ENCODE measurements at places on chromosomes 11 and 22. TPM values are rescaled to one million over a fixed set of nuclear protein-coding genes. Genes with fewer than 3 reads are reported as not detected.

DNA sequence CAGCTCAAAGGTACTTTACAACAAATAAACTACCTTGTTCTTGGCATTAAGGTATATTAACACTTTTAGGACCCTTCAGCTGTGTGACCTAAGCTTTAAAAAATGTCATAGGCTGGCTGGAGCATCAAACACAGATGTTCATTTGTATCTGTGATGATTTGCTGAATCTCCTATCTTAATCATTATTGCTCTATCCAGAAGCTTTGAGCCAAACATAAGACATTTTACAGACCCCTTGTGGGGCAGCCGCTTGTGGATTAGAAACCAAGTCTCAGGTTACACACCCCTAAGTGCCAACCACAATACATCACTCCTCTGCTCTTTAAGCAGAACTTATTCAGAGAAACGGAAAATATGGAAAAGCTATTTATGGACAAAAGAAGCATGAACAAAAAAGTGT, 394.2 kb upstream of the CCDC90B start:
- no peaks in the 10 kb centered on the region for H3K27me3 ChIP-seq
- H3K27ac ChIP-seq: no peak overlapping the region
- no peaks in the 10 kb centered on the region for H3K4me1 ChIP-seq
- no peaks in the 10 kb centered on the region for H3K36me3 ChIP-seq
- DNase-seq: no peak

DNA sequence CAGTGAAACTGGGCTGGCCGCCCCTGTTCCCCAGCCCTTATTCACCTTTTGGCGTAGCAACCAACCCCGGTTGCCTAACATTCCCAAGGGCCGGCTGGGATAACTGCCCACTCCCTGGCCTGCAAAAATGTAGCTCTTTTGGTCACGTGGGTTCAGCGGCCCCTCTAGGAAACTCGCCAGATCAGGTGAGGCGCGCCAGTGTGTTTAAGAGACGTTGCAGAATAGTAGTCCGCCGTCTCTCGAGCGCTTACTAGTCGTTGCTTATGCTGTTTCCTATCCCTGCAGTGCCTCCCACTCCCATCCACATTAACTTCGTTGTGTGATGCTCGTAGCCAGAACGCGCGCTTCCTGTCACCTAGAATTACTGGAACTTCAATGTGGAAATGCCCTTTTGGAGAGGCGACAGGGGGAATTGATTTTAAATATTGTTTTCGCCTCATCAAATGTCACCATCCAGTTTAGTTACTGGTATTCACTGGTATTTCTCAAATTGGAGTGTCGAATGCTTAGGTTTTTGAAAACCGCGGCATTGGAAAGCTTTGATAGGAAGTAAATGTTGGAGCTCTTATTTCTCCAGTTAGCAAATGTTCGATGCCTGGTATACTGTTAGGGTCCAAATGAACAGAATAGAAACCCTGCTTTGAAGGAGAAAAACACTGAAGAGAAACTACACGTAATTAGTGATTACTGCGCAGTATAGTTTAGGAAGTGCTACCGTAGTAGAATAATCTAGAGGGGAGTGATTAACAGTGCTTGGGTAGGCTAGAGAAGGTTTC, 823 bp downstream of the CEP57 start:
- H3K27me3 ChIP-seq: no peaks in the 10 kb centered on the region
- peak overlapping the region; percentile 66 for H3K4me3 ChIP-seq
- H3K4me1 ChIP-seq: peaks cover 21% of the 10 kb centered on the region

- H3K4me3 ChIP-seq: no peak overlapping the region
- peaks cover 15% of the 10 kb centered on the region for H3K36me3 ChIP-seq
- DNase-seq: no peak
- H3K4me1 ChIP-seq: no peaks in the 10 kb centered on the region
Observed at GRCh38 chr11:67230406-67230805, 35.9 kb upstream of the GRK2 start.

- DNase-seq: peak; percentile 42
- H3K27ac ChIP-seq: no peak overlapping the region
- peaks cover 2% of the 10 kb centered on the region for H3K27me3 ChIP-seq
- no peaks in the 10 kb centered on the region for H3K36me3 ChIP-seq
Observed at GRCh38 chr11:57639321-57640067, 10.2 kb downstream of the YPEL4 start.

GRCh38 chr22:46531581-46532175, 5.7 kb downstream of the CELSR1 start:
- no peak for DNase-seq
- peaks cover 11% of the 10 kb centered on the region for H3K27me3 ChIP-seq
- H3K4me1 ChIP-seq: peaks cover 5% of the 10 kb centered on the region
- H3K4me3 ChIP-seq: no peak overlapping the region

DNA sequence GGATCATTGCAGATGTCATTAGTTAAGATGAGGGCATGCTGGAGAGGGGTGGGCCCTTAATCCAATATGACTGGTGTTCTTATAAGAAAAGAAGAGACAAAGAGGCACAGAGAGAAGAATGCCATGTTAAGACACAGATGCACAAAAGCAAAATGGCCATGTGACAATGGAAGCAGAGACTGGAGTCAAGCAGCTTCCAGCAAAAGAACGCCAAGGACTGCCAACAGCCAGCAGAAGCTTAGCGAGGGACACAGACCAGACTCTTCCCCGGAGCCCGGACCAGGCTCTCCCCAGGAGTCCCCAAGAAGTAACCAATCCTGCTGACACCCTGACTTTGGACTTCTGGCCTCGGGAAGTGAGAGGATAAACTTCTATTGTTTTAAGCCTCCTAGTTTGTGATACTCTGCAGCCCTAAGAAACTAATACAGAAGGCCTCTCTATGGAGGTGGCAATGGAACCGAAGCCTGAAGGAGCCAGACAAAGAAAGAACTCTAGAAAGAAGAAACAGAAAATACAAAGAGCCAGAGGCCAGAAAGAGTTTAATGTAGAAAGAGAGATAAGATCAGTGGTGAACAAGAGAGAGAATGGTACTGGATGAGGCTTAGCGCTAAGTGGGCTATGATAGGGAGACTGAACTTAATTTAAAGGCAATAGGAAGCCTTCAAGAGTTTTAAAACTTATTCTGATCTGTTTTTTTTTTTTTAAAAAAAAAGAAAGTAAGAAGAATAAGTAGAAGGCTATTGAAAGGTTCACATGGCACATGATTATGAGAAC, 27.7 kb downstream of the PRCP start:
- H3K4me3 ChIP-seq: no peak overlapping the region
- DNase-seq: peak; percentile 28
- no peaks in the 10 kb centered on the region for H3K36me3 ChIP-seq
- H3K4me1 ChIP-seq: peaks cover 26% of the 10 kb centered on the region
- H3K27ac ChIP-seq: no peak overlapping the region

DNA sequence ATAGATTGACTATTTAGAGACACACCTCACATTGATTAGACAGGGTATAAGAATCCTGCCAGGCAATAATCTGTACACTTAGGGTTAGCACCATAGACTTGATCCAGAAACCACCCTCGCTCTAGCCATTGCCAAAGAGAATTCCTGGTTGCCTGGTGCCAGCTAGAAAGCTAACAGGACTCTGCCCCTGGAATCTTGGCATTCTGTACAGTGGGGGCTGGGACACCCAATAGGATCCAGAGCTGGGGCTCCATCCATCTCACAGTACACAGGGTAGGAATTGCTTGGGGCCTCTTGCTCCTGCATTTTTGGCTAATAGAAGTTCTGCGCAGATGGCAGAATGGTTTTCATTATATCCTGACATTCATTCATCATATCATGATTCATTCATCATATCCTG, 3.0 kb upstream of the APLNR start:
- DNase-seq: no peak
- no peak overlapping the region for H3K4me3 ChIP-seq
- peaks cover 31% of the 10 kb centered on the region for H3K27me3 ChIP-seq
- H3K36me3 ChIP-seq: no peaks in the 10 kb centered on the region

- H3K27me3 ChIP-seq: no peaks in the 10 kb centered on the region
- no peak overlapping the region for H3K27ac ChIP-seq
- no peaks in the 10 kb centered on the region for H3K36me3 ChIP-seq
- H3K4me1 ChIP-seq: no peaks in the 10 kb centered on the region
Observed at GRCh38 chr11:64114231-64114630, 51.7 kb downstream of the MACROD1 start.

- no peaks in the 10 kb centered on the region for H3K36me3 ChIP-seq
- H3K4me3 ChIP-seq: no peak overlapping the region
- peaks cover 18% of the 10 kb centered on the region for H3K4me1 ChIP-seq
Observed at GRCh38 chr11:58392746-58393145, 13.9 kb downstream of the OR5B3 start.

- no peak overlapping the region for H3K27ac ChIP-seq
- peaks cover 10% of the 10 kb centered on the region for H3K36me3 ChIP-seq
- H3K27me3 ChIP-seq: no peaks in the 10 kb centered on the region
- no peak overlapping the region for H3K4me3 ChIP-seq
Observed at GRCh38 chr11:107549253-107549953, 16.1 kb downstream of the ALKBH8 start.

GRCh38 chr11:45661439-45662055, 3.9 kb downstream of the CHST1 start:
- no peaks in the 10 kb centered on the region for H3K36me3 ChIP-seq
- no peak overlapping the region for H3K27ac ChIP-seq
- no peak overlapping the region for H3K4me3 ChIP-seq
- H3K27me3 ChIP-seq: peaks cover 4% of the 10 kb centered on the region

- H3K4me1 ChIP-seq: peaks cover 70% of the 10 kb centered on the region
- DNase-seq: no peak
- no peaks in the 10 kb centered on the region for H3K36me3 ChIP-seq
- no peak overlapping the region for H3K4me3 ChIP-seq
- H3K27ac ChIP-seq: peak overlapping the region; percentile 60
- H3K27me3 ChIP-seq: no peaks in the 10 kb centered on the region
Observed at GRCh38 chr11:111733611-111734088, 32.5 kb downstream of the PPP2R1B start.

- no peaks in the 10 kb centered on the region for H3K4me1 ChIP-seq
- no peak overlapping the region for H3K27ac ChIP-seq
- H3K27me3 ChIP-seq: peaks cover 4% of the 10 kb centered on the region
Observed at GRCh38 chr11:85884581-85885021, 29.4 kb downstream of the CCDC83 start.

DNA sequence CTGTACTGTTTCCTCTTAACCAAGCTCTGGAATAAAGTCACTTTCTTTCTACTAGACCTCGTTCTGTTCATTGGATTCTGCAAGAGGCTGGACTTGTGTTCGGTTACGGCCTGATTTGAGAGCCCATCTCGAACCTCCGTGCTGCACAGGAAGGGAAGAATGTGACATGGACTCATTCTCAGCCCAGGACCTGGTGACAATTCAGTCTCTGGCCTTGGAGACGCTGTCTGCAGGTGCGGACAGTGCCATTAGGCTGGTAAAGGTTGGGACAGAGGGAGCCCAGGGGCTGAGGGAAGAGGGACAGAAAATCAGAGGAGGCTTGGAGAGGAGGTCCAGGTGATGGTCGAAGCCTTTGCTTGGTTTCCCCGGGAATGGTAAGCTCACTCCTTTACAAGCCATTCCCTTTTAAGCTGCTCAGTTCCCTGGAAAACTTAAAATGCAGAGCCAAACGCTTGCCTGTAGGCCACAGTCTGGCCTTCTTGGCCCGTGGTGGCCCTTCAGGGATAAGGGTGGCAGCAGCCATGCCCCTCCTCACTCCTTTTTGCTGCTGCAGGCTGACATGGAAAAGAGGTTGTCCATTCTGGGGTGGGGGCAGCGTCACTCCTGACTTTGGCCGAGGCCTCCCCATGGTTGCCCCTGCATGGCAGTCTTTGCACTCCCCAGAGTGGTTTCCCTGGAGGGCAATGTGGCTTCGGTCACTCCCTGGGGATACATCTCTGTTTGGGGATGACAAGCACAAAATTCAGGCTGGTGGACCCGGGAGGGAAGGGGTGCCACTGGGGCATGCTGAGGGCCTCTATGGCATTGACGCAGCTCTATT, 52.3 kb downstream of the SHISAL1 start:
- H3K36me3 ChIP-seq: no peaks in the 10 kb centered on the region
- no peak for DNase-seq
- H3K4me3 ChIP-seq: no peak overlapping the region
- no peaks in the 10 kb centered on the region for H3K27me3 ChIP-seq
- H3K27ac ChIP-seq: no peak overlapping the region

DNA sequence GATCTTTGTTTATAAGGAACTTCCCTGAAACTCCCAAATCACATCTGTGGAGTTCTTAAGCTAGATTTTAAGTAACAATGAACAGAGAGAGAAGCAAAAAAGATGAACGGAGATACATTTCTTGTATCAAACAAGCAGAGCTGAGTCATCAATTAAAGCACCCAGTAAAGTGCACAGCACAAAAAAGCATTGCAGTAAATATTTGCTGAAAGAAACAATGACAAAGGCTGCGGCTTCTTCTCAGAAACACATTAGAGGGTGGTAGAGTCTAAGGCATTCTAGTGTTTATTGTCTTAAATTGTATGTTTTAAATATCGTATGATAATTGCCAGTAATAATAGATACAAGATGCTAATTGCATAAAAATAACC, 941.6 kb upstream of the CHORDC1 start:
- H3K27me3 ChIP-seq: no peaks in the 10 kb centered on the region
- no peaks in the 10 kb centered on the region for H3K36me3 ChIP-seq
- H3K4me3 ChIP-seq: no peak overlapping the region

DNA sequence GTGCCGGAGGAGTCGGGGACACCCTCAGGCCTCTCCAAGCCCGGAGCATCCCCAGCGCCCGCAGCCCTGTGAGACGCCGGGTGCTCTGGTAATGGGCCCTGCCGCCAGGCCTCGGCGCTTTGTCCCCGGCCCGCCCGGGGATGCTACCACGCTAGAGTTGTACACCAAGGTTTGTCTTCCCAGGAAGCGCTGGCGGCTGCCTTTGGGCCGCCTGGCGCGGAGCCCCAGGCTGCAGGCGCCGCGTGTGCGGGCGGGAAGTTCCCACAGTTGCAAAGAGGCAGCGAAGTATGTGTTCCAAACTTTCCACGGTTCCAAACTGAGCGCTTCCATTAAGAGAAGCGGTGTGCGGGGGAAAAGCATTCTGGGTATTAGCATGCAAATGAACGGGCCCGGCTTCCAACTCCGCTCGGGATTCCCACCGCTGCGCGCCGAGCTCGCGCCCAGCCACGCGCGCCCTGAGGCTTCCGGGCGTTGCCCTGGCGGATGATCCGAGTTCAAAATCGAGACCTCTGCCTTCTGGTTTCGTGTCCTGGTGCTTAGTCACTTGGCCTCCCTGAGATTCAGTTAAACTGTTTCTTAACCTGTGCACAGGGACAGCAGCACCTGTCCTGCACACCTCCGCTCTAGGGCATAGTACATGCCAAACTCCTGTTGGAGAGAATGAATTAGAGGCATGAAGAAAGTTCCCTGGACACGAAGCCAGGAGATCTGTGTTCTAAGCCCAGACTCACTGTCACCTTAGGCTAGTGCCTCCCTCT, 1.3 kb upstream of the PATZ1 start:
- peak; percentile 68 for DNase-seq
- H3K27ac ChIP-seq: peak overlapping the region; percentile 63
- peaks cover 39% of the 10 kb centered on the region for H3K4me1 ChIP-seq
- peaks cover 4% of the 10 kb centered on the region for H3K36me3 ChIP-seq

Gene NXPE4
- not detected for total RNA-seq

Gene OR4X1
- total RNA-seq: not detected

Gene OR8G1
- not detected for total RNA-seq

Gene TSSK2
- not detected for total RNA-seq

Gene FCHSD2
- total RNA-seq: 56.2 TPM

Gene OR52I1
- total RNA-seq: not detected

Gene PYGM
- total RNA-seq: 0.39 TPM
